Endodermal cell (in vitro differentiated cells): ENCODE measurements at places on chromosomes 4 and X. TPM values are rescaled to one million over a fixed set of nuclear protein-coding genes. Genes with fewer than 3 reads are reported as not detected.

DNA sequence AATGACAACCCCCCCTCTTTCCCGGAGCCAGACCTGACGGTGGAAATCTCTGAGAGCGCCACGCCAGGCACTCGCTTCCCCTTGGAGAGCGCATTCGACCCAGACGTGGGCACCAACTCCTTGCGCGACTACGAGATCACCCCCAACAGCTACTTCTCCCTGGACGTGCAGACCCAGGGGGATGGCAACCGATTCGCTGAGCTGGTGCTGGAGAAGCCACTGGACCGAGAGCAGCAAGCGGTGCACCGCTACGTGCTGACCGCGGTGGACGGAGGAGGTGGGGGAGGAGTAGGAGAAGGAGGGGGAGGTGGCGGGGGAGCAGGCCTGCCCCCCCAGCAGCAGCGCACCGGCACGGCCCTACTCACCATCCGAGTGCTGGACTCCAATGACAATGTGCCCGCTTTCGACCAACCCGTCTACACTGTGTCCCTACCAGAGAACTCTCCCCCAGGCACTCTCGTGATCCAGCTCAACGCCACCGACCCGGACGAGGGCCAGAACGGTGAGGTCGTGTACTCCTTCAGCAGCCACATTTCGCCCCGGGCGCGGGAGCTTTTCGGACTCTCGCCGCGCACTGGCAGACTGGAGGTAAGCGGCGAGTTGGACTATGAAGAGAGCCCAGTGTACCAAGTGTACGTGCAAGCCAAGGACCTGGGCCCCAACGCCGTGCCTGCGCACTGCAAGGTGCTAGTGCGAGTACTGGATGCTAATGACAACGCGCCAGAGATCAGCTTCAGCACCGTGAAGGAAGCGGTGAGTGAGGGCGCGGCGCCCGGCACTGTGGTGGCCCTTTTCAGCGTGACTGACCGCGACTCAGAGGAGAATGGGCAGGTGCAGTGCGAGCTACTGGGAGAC is 1.6 kb downstream of the PCDH10 start:
- DNase-seq, result peak; percentile 80

DNA sequence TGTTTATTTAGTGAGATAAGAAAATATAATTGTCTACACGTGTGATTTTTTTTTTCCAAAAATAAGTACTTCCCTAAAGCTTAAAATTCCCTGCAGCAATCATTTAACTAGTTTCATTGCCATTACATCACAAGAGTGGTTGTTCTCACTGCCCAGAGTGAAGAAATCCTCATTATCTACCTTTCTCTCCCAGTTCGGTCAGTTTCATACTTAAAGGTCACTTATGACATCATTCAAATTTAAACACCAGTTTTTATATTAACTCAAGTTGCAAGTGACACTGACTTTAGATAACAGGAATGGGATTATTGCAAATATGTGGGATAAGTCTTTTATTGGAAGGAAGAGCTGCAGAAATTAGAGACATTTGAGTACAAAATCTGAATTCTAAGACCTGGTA is 1699.8 kb upstream of the IGFBP7 start:
- DNase-seq, result no peak

- DNase-seq, result no peak
These were observed 166.7 kb downstream of the HS6ST2 start for GRCh38 chrX:132791714-132792113.

GRCh38 chr4:6345096-6345830 is 75.6 kb downstream of the WFS1 start:
- no peak for DNase-seq

GRCh38 chr4:58166490-58166889 is 1056.3 kb upstream of the IGFBP7 start:
- DNase-seq, result no peak

GRCh38 chr4:111959222-111959621 is 186.0 kb upstream of the FAM241A start:
- no peak for DNase-seq

DNA sequence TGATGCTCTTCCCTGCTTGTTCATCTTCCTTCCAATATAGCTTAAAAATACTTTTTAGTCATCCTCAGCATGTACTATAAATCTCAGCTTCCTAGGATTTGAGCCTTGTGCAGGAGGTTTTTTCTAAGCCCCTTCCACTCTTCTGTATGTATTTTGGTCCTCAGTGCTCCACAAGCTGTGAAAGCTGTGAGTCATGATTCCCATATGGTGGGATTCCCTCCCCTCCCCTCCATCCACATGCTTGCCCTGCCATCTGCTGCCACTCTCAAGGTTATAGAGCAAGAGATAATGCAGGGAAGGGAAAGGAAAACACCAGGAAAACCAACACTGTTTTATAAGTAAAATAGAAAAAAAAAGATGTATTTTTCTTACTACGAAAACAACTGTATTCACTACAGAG is 58.5 kb upstream of the AP1S2 start:
- DNase-seq, result no peak

GRCh38 chrX:2962381-2962780 is 33.2 kb upstream of the ARSD start:
- DNase-seq, result peak; percentile 87

DNA sequence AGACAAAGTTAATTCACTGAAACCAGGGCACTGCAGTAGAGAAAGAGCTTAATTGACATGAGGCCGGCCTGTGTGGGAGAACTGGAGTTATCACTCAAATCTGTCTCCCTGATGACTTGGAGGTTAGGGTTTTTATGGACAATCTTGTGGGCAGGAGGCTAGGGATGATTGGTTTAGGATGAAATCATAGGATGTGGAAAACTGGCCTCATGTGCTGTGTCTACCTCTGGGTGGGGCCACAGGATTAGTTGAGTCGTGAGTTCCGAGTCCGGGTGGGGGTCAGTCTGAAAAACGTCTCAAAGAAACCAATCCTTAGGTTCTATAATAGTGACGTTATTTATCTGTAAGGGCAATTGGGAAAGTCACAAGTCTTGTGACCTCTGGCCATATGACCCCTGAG is 68.1 kb downstream of the UCHL1 start:
- DNase-seq, result no peak

DNA sequence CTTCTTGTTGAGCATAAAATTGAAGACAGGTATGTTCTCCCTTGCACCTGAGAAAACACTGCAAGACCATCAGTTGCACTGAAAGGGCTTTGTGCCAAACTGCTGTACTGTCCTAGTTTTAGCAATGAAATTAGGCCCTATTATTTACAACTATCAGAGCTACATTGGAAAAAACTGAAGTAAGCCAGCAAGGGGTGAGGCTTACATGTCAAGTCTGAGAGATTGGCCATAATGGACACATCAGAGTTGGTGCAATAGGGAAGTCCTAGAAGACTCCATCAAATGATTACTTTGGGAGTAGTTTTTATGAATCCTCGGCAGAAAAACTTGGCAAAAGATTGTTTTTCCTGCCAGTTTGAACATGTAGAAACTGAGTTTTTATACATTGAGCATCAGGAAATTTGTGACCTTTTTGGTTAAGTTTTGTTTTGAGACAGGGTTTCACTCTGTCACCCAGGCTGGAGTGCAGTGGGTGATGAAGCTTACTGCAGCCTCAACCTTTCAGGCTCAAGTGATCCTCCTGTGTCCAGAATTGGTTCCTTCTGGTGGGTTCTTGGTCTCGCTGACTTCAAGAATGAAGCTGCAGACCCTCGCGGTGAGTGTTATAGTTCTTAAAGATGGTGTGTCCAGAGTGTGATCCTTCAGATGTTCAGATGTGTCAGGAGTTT is 160.1 kb upstream of the BANK1 start:
- no peak for DNase-seq

DNA sequence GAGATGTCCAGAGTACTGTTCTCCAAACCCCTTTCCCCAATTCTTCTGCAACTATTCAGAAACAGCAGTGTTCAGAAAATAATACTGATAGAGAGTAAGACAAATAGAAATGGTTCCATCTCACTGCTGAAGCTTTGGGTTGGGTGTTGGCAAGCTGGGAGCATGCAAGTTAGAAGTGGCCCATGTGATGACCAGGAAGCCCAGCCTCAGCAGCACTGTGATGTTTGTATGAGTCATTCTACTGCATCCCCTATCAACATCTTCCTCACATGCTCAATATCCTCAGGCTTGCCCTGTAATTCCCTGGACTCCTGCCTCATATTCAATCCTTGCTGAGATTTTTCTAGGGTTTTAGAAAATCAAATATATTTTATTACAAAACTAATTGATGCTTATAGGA is 96.5 kb downstream of the CHRDL1 start:
- DNase-seq, result no peak

- peak; percentile 47 for DNase-seq
These were observed 2.4 kb upstream of the FAM53A start for GRCh38 chr4:1686440-1687036.

- no peak for DNase-seq
These were observed 54.7 kb downstream of the CNGA2 start for GRCh38 chrX:151789179-151789800.

GRCh38 chr4:166535865-166536264 is 662.8 kb downstream of the TLL1 start:
- DNase-seq, result no peak

DNA sequence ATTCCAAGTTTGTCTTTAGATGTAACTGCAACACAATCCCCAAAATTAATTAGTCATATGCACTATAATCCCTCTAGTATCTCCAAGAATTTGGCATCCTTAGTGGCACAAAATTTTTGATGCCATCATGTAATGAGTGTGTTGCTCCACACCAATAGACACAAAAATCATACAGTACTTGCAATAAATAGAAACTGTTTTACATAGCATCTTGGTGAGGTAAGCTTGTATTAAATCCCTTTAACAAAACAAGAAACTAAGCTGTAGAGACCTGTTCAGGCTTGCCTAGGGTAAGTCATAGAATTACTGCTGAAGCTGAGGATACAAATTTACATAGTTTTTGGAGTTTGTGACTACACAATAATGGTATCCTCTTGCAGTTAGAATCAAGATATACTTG is 64.5 kb upstream of the PRSS12 start:
- DNase-seq, result no peak

DNA sequence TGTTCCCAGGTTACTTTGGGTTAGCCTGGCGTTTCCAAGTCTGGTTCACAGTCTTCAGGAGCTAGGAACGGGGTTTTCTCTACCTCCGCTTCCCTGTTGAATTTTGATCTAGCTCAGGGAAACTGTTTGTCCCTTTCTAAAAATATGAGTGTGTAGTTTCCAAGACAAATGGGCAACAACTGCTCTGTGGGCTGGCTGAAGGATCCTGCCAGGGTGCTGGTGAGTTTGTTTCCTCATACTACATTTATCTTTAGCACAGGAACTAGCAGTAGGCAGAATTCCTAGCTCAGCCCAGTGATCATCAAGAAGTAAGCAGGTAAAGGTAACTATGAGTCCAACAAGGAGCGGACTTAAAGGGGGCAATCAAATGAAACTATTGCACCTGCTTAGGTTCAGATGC is 13.3 kb upstream of the FAM47E start:
- DNase-seq, result no peak

Gene BANK1
- total RNA-seq, result 0.57 and 0.75 TPM in 2 replicates

Gene CT45A5
- not detected in 3 replicates for total RNA-seq

Gene SPANXB1
- not detected in 3 replicates for total RNA-seq

Gene LRP2BP
- total RNA-seq, result 0.07 and 0.15 TPM in 2 replicates

Gene HPGDS
- not detected in 2 replicates for total RNA-seq

Gene AWAT2
- total RNA-seq, result not detected in 2 replicates

Gene HSFX3
- not detected in 3 replicates for total RNA-seq
